ENCODE measurements at places on chromosomes 1 and 21.

GRCh38 chr1:71603044-71603776 lies 522.4 kb upstream of the ZRANB2 start:
- DNase-seq, result no peak

GRCh38 chr1:47950471-47950870 lies 46.7 kb downstream of the TRABD2B start:
- DNase-seq, result no peak

- no peak for DNase-seq
These were observed 7.9 kb downstream of the GPR3 start for GRCh38 chr1:27400082-27400962.

DNA sequence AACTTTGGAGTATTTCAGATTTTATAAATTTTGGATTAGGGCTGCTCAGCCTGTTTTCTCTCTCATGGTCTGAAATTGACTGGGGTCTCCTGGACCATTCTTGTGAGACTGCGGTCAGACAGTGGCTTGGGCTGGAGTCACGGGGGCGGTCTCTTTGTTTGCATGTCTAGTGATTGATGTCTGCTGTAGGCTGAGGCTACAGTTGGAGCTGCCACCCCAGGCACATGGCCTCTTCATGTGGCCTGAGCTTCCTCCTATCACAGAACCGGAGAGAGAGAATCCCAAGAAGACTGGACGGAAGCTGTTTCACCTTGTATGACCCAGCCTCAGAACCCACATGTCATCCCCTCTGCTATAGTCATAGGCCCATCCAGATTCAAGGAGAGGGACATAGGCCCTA lies 96.1 kb downstream of the NID1 start:
- no peak for DNase-seq

GRCh38 chr21:36538761-36539160 lies 58.8 kb upstream of the CLDN14 start:
- no peak for DNase-seq

- no peak for DNase-seq
These were observed 112.0 kb downstream of the LRRC40 start for GRCh38 chr1:70093250-70093975.

- DNase-seq, result no peak
These were observed 227.0 kb downstream of the FGGY start for GRCh38 chr1:59523745-59524450.

Data from NCI-H1436 treated with DMSO at 0.1 percent for 48 hours (cell line).